ENCODE measurements at places on chromosomes 4 and X.

GRCh38 chr4:146577111-146577510, 55.4 kb upstream of the SLC10A7 start:
- DNase-seq, result no peak

DNA sequence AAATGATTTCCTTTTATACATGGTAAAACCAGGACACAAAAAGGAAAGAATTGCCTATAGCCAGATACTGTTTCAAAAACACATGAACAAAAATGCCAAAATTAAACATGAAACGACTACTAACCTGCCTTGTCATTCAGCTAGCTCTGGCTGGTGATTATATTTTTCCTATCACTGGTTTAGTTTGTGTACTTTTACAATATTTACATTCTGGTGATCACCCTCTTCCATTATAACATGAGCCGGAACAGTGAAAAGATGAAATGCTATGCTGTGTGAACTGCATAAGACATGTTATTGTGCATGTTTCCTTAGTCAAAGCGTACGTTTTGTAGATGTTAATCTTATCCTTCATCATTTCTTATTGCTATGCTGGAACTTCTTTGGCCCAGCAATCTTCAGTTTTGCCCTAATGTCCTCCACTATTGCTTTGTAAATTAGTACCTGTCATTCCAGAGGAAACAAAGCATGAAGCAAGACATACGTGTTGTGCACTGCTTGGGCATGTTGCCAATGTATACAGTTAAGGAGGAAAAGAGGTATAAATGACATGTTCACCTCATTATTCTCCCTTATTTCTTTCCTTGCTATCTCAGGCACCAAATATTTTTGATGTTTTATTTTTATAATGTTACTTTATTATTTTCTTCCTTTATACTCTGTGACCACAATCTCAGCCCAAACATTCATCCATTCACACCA, 386.3 kb downstream of the ARHGAP24 start:
- DNase-seq, result no peak

DNA sequence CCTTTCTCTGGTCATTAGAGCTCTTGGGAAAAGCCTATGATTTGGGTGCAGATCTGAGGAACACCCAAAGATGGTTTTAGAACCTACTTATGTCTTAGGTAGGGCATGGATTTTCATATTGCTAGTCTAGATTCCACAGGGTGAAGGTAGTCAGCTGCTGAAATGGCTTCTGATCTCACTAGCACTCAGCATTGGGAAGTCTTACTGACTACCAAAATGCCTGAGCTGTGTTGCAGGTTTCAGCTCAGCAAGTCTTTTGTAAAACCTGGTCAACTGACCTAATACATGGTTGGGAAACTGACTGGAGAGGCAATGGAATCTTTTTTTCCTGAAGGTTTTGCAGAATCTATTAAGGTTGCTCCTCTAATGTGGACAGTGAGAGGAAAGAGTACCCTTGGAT, 136.4 kb downstream of the CCNG2 start:
- no peak for DNase-seq

DNA sequence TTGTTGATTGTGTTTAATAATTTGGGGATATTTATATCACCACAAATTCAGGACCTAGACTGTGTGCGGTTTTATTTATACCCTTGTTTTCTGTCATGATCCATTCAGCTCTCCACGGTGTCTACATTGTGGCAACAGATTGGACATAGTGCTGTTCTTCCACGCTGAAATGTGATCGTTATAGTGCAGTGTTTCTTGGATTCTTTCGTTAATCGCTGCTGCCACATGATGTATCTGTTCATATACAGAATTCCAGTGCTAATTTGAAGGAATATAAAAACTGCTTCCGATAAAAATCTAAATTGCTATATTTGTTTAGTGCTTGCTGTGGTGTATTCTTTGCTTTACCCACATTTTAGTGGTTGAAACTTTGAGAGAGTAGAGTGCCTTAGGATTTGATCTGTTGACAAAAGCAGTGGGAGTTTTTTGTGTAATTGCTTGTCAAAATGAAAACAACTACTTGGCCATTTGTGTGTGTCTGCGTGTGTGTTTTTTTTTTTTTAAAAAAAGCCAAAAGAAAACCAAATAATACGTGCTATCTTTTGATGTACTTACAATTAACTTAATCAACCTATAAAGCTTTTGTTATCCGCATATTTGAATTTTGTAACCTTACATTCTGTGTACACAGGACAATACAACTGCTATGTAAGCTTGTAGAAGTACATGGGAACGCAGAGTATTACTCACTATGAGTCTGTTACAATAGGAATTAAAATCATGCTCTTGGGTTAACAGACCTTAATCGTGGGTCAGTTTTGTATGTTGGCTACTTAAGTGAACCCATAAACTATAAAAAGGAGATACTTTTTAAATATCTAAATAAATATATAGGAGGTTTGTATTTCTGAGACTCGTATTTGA, 353.3 kb downstream of the ARHGAP24 start:
- DNase-seq, result no peak

- DNase-seq, result no peak
Measured at GRCh38 chr4:132540797-132541196, 608.3 kb upstream of the PCDH10 start.

GRCh38 chr4:186536285-186536684, 19.1 kb downstream of the MTNR1A start:
- no peak for DNase-seq

DNA sequence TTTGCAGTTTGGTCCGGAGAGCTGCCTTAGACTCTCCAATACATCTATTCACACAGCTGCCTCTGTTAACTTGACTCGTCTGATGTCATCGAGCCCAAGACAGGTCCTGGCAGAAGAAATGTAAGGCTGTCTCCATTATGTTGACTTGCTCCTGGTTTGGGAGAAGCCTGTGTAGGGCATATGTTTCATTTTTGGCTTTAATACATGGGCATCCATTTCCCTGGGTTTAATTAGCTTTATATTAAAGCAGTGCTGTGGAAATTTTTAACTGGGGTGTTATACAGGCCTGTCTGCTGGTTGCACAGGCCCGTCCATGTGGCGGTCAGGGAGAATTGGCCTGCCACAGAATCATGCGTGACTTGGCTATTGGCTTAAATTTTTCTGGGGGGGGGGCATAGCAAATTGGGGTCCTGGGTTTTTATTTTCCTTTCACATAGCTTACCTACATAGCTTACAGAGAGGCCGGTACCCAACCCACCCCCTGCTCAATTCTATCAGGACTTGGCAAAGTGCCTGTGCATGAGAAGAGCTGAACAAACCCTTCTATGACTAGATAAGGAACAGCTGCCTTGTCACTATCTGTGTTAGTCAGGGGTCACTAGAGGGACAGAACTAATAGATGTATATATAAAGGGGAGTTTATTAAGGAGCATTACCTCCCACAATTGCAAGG, 123.5 kb upstream of the WDR1 start:
- no peak for DNase-seq

Measured in AG09309 (cell line).